MCF 10A (cell line): ENCODE measurements at places on chromosomes 7 and 10. TPM values are rescaled to one million over a fixed set of nuclear protein-coding genes. Genes with fewer than 3 reads are reported as not detected.

GRCh38 chr10:100286051-100287033 lies at the start of gene BLOC1S2:
Gene BLOC1S2 (minus strand): TSS chr10:100286680. CDS start chr10:100286659, 21 bp downstream.
- peak within 1 kb of the TSS; percentile 96 for H3K4me3 ChIP-seq
- peak; percentile 92 for DNase-seq
- peaks cover 19% of the 10 kb centered on the region for H3K4me1 ChIP-seq
- H3K36me3 ChIP-seq, result peaks cover 27% of the 10 kb centered on the region
- H3K27me3 ChIP-seq, result no peaks in the 10 kb centered on the region
- peak within 1 kb of the TSS; percentile 93 for H3K27ac ChIP-seq

DNA sequence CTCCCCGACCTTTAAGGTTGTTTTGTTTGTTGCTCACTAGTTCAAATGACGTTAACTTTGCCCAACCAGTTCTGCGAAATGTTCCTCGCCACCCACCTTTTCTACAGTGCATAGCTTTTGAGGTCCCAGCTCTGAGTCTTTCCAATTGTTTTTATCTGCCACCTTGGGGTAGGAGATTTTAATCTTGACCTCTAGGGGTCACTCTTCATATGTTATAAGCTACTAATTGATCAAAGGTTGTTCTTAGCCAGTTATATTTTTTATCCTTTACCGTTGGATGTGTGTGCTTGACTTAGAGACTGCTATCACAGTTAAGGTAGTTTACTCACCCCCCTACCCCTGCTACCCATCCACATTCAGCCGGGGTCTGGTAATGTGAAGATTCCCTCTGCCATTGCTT lies 372.4 kb downstream of the SUGCT start:
- H3K36me3 ChIP-seq, result no peaks in the 10 kb centered on the region
- no peaks in the 10 kb centered on the region for H3K27me3 ChIP-seq
- no peaks in the 10 kb centered on the region for H3K4me1 ChIP-seq
- DNase-seq, result peak; percentile 13
- H3K4me3 ChIP-seq, result no peak overlapping the region
- H3K27ac ChIP-seq, result no peak overlapping the region

CCL24 gene
- not detected in 2 replicates for total RNA-seq

NEUROG3 gene
- not detected in 2 replicates for total RNA-seq

DNA sequence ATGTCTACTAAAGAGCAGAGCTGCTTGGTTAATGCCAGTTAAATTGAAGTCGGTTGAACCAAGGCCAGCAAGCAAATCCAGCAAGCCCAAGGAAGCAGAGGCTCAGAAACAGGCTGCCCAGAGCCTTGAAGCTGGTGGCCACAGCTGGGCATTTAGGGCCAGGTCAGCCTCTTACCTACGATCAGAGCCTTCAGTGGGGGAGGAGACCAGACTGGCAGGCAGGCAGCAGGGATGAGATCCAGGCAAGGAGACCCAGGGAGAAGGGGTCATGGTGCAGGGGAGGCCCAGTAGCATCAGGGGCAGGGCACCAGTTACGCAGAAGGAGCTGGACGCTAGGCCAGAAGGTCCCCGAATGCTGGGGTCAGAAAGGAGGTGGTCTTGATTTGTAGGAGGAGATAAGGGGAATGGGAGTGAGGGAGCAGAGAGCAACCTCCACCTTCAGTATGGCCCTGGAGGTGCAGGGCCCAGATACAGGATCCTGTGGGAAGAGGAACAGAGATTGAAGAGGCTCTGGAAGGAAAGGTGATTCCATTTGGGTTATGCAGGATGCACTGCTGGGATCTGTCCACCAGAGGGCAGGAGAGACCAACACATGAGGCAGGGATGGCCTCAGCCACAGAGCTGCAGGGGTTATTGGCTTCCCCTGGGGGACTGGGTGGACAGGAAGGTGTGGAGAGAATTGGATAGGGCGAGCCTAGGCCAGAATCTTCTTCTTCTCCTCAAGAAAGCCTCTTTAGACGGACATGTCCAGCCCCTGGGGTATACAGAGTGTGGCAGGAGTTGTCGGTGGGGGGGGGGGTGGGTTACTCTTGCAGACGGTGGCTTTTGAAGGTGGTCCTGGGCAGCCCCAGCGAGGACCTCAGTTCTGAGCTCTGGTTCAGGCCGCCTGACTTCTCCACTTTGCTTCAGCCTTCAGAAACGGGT lies 132.6 kb upstream of the PODXL start:
- no peak overlapping the region for H3K27ac ChIP-seq
- H3K4me1 ChIP-seq, result peaks cover 6% of the 10 kb centered on the region

GFRA1 gene
- not detected in 2 replicates for total RNA-seq

- DNase-seq, result no peak
- H3K4me1 ChIP-seq, result peaks cover 8% of the 10 kb centered on the region
- H3K27ac ChIP-seq, result no peak overlapping the region
- H3K4me3 ChIP-seq, result no peak overlapping the region
- peaks cover 8% of the 10 kb centered on the region for H3K27me3 ChIP-seq
These were observed 138.7 kb downstream of the ZNF365 start for GRCh38 chr10:62512732-62513475.

GRCh38 chr7:44224974-44225565 lies 24.3 kb downstream of the YKT6 start:
- no peak for DNase-seq
- H3K4me3 ChIP-seq, result peak overlapping the region; percentile 58
- no peaks in the 10 kb centered on the region for H3K27me3 ChIP-seq
- H3K36me3 ChIP-seq, result peaks cover 2% of the 10 kb centered on the region
- H3K4me1 ChIP-seq, result peaks cover 26% of the 10 kb centered on the region

- no peaks in the 10 kb centered on the region for H3K36me3 ChIP-seq
- peaks cover 16% of the 10 kb centered on the region for H3K4me1 ChIP-seq
- peak overlapping the region; percentile 79 for H3K27ac ChIP-seq
- H3K27me3 ChIP-seq, result no peaks in the 10 kb centered on the region
These were observed 34.8 kb downstream of the KLF6 start for GRCh38 chr10:3750006-3750816.

GRCh38 chr10:106309376-106309775 lies 855.1 kb downstream of the SORCS1 start:
- no peak overlapping the region for H3K27ac ChIP-seq
- no peaks in the 10 kb centered on the region for H3K4me1 ChIP-seq
- no peak overlapping the region for H3K4me3 ChIP-seq
- H3K36me3 ChIP-seq, result no peaks in the 10 kb centered on the region
- no peaks in the 10 kb centered on the region for H3K27me3 ChIP-seq

- H3K4me1 ChIP-seq, result peaks cover 17% of the 10 kb centered on the region
- peak within 1 kb of the TSS; percentile 98 for H3K27ac ChIP-seq
- H3K4me3 ChIP-seq, result peak within 1 kb of the TSS; percentile 100
These were observed at the start of gene NAMPT for GRCh38 chr7:106284714-106285050. Gene NAMPT (minus strand): TSS chr7:106284983. CDS start chr7:106284884, 99 bp downstream.

DNA sequence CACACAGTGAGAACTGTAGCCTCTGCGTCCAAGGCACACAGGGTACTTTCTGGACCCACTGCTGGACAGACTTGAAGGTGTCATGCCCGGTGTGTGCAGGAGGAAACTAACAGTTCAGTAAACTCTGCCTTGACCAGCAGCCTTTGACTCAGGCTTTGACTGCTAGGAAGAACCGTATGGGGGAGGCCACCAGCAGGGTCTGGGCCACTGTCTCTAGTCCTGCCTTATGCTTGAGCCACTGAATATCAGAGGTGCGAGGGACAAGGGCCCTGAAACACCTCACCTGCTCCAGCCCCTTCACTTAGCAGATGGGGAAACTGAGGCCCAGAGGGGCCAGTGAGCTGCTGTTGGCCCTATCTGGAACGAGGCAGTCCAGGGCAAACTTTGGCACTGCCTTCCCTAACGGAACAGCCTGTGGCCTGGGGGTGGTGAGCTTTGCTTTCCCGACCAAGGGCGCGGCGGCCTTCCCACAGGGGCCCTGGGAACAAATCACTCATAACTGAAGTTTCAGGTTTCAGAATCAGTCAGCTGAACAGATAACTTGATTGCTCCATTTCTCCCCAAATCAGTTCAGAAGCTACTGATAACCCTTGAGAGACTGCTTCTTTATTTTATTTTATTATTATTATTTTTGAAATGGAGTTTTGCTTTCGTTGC lies 130.0 kb downstream of the FAM53B start:
- no peak overlapping the region for H3K4me3 ChIP-seq
- H3K4me1 ChIP-seq, result no peaks in the 10 kb centered on the region
- no peak overlapping the region for H3K27ac ChIP-seq
- peaks cover 30% of the 10 kb centered on the region for H3K36me3 ChIP-seq

HTR5A gene
- total RNA-seq, result not detected in 2 replicates

DNA sequence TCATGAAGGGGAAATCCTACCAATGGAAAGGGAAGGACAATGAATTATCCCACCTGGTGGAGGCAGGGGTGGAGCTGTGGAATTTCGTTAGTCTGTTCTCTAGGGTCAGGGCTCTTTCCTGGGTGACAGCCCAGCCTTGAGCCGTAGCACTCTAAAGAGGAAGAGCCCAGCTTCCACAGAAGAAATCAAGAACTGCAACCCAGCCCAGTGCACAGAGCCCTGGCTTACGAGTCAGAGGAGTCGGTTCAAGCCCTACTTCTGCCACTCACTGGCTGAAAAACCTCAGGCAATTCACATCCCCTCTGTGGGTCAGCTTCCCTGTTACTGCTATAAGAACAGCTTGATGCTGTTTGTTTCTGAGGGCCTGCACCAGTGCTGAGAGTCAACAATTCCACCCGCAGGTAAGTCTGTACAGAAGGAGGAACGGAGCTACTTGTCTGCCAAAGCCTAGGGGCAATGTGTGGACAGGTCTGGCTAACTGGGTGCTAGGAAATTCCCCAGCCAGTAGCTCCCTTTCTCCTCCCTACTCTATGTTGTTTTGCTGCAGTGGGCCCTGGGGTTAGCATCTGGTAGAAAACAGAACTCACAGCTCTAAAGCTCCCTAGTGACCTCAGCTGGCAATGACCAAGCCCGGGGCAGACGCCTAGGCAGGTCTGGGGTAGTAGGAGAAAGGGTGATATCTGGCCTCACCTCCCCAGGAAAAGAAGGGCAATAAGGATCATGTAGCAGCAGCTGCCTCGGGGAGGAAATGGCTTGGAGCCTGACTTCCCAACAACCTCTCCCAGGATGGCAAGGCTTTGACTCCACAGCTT lies 3.3 kb downstream of the AVPI1 start:
- peaks cover 29% of the 10 kb centered on the region for H3K4me1 ChIP-seq
- H3K36me3 ChIP-seq, result peaks cover 77% of the 10 kb centered on the region
- H3K27ac ChIP-seq, result peak overlapping the region; percentile 93
- peak overlapping the region; percentile 91 for H3K4me3 ChIP-seq
- no peaks in the 10 kb centered on the region for H3K27me3 ChIP-seq
- peak; percentile 60 for DNase-seq

DNA sequence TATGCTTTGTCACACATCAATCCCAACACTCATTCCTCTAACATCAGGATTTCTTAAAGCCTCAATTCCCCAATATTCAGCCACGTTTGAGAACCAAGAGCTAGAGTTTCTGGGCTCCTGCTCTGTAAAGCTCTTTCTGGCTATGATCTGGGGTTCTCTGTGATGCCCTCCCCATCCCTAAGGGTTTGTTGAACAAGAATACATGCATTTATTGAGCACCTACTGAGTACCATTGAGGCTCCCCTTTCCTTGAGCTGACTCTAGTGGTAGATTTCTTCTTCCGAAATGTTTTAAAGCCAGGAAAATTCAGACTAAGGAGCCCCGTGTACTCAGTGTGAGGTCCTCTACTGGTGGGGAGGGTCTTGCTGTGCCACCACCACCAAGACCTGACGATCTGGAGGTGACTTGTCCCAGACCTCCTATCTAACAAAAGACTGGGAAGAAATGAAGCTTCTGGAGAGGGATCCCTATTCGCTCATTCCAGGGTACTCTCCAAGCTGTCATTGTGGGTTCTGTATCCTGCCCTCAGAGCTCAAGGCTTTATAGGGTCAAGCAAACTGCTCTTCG lies 23.1 kb upstream of the SRGN start:
- peaks cover 15% of the 10 kb centered on the region for H3K4me1 ChIP-seq
- no peaks in the 10 kb centered on the region for H3K27me3 ChIP-seq
- H3K27ac ChIP-seq, result no peak overlapping the region
- DNase-seq, result no peak
- H3K36me3 ChIP-seq, result no peaks in the 10 kb centered on the region
- no peak overlapping the region for H3K4me3 ChIP-seq

DNA sequence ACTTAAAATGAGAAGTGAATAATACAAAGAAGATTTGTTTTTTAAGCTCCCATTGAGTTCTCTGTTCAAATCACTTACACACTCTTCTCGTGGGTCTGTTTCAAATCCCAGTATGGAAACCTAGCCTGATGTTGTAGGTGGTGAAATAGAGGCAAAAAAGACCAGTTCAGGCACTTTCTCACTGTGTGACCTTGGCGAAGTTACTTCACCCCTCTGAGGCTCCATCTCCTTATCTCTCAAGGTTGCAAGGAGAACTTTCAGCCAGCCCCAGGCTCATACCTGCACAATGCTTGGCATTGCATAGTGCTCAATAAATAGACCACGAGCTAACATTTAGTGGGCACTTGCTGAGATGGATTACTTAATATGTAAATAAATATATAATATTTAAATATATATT lies 90.1 kb downstream of the PRLHR start:
- H3K4me3 ChIP-seq, result no peak overlapping the region
- no peak for DNase-seq
- H3K4me1 ChIP-seq, result peaks cover 55% of the 10 kb centered on the region
- no peaks in the 10 kb centered on the region for H3K36me3 ChIP-seq
- no peaks in the 10 kb centered on the region for H3K27me3 ChIP-seq

- no peak overlapping the region for H3K4me3 ChIP-seq
- H3K4me1 ChIP-seq, result no peaks in the 10 kb centered on the region
- H3K27me3 ChIP-seq, result no peaks in the 10 kb centered on the region
These were observed 321.8 kb downstream of the DPP6 start for GRCh38 chr7:154373956-154374355.

GRCh38 chr7:111532625-111533024 lies 29.7 kb downstream of the IMMP2L start:
- H3K27me3 ChIP-seq, result no peaks in the 10 kb centered on the region
- peaks cover 17% of the 10 kb centered on the region for H3K4me1 ChIP-seq
- no peak overlapping the region for H3K4me3 ChIP-seq
- no peaks in the 10 kb centered on the region for H3K36me3 ChIP-seq
- peak overlapping the region; percentile 81 for H3K27ac ChIP-seq

- H3K27me3 ChIP-seq, result peaks cover 57% of the 10 kb centered on the region
- H3K27ac ChIP-seq, result no peak overlapping the region
- H3K4me3 ChIP-seq, result no peak overlapping the region
- no peaks in the 10 kb centered on the region for H3K36me3 ChIP-seq
- DNase-seq, result no peak
These were observed 27.3 kb upstream of the PFKP start for GRCh38 chr10:3040069-3040468.

GRCh38 chr10:62185919-62186692 lies 82.5 kb downstream of the RTKN2 start:
- H3K4me3 ChIP-seq, result no peak overlapping the region
- DNase-seq, result no peak
- H3K27ac ChIP-seq, result no peak overlapping the region
- H3K36me3 ChIP-seq, result no peaks in the 10 kb centered on the region

DNA sequence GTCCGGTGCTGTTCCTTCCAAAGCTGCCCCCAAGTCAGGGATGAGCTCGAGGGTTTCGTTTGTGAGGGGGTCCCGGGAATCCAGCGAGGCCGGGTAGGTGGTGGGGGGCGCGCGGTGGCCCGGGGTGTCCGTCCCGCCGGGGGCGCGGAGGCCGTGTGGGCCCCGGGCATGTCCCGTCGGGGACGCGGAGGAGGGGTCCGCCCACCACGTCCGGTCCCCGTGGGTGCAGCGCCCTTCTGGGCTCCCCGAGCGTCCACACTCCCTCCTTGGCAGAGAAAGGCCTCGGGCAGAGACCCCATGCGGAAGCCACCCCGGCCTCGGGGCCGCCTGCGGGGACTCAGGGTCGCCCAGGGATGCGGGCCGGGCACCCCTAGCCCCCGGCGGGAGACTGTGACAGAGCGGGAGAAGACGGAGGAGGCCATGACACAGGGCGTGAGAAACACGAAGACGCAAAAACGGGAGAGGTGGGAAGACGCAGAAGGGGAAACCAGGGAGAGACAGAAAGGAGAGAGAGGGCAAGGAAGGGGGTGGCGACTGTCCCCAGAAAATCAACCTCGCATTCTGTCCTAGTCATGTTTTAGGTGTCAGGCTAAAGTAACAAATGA lies 640 bp upstream of the ZNF425 start:
- no peaks in the 10 kb centered on the region for H3K27me3 ChIP-seq
- peak; percentile 50 for DNase-seq
- peak overlapping the region; percentile 97 for H3K4me3 ChIP-seq
- peaks cover 31% of the 10 kb centered on the region for H3K36me3 ChIP-seq
